ENCODE measurements at places on chromosomes 7 and 10.

DNA sequence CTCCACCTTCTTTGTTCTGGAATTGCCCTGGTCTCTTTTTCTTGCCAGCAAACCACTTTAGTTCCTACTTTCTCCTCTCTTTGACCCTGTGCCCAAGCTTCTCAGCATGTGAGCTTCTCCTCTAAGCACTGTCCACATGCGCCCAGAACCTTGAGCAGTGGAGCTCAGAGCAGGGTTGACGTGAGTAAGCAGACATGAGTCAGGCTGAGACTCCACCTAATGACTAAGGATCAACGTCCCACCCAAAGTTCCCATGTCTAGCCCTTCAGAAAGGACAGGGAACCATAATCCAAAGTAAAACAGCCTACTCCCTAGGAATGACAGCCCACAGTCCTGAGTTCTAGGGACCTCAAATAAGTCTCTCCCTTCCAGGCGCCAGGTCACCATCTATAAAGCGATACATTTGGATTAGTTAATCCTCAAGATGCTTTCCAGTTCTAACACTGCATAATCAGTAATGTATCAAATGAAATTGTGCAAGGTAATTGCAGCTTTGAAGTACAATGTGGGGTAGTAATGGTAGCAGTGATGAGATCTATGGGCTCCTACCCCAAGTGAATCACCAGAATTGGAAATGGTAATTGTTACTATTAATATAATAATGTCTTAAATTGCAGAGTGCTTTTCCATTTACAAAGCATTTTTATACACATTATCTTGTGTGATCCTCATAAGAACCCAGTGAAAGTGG, 44.5 kb downstream of the KCNMA1 start:
- DNase-seq, result no peak

GRCh38 chr7:28767356-28767755, 190.8 kb downstream of the TRIL start:
- DNase-seq, result no peak

DNA sequence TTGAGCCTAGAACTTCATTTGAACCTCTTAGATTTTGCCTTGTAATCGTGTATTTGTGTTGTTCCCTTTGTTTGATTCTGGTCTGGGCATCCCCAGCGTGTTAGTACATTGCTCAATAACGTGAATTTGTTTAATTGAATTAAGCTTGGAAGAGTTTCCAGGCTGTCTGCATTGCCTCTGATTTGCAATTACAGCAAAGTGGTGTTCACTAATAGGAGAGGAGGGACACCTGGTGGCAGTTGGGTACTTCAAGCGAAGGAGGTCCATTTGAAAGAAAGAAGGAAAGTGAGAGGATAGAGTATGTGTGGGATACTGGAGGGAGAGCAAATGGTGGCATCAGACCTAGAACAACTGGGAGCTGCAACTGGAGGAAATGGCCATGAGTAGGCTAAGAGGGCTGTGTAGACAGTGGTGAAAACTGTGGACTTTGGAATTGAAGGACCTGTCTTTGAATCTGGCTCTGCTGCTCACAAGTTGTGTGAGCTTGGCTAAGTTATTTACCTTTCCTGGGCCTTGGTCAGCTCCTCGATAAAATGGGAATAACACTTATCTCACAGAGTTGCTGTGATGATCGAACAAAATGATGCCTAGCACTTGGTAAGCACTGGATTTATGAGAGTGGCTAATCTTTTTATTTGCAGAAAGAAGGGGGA, 15.1 kb downstream of the LSMEM1 start:
- DNase-seq, result no peak

DNA sequence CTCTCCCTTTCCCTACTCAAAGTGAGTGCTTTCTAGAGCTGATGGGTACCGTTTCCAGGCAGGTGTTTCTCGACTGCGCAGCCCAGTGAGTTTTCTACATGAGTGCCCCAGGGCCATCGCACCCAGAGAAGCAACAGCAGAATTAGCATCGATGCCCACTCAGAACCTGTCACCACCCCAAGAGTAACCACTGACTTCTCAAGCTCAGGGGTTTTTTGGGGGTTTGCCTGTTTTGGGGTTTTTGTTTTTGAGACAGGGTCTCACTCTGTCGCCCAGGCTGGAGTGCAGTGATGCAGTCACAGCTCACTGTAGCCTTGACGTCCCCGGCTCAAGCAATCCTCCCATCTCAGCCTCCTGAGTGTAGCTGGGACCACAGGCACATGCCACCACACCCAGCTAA, 25.7 kb downstream of the SNX8 start:
- no peak for DNase-seq

DNA sequence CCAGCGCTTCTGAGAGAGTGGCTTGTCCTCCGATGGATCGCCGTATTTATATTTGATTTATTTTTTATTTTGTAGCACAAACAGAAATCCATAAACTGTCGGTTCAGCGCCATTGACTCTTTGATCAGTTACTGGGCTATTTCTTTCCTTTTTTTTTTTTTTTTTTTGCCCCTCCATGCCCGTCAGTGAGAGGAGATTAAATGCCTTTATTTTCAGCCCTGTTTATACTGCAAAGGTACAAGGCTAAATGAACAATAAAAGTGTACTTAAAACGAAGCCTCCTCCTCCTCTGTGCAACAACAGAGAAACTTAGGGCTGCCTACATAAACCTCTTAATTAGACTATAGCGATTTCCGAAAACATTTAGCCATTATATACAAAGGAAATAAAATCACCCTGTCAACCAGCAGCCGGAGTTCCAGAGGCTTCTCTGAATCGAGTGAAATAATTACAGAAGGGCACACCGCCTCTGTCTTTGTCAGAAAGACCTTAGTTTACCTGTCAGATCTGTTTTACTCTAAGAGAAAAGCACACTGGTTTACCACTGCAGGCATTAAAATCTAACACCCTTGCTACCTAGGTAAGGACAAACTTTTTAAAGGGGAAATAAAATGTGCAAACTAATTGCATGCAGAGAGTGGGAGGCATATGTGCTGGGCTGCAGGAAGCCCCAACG, 3.5 kb downstream of the EBF3 start:
- no peak for DNase-seq

- no peak for DNase-seq
Measured at GRCh38 chr10:42988517-42989395, 88.1 kb upstream of the RET start.

DNA sequence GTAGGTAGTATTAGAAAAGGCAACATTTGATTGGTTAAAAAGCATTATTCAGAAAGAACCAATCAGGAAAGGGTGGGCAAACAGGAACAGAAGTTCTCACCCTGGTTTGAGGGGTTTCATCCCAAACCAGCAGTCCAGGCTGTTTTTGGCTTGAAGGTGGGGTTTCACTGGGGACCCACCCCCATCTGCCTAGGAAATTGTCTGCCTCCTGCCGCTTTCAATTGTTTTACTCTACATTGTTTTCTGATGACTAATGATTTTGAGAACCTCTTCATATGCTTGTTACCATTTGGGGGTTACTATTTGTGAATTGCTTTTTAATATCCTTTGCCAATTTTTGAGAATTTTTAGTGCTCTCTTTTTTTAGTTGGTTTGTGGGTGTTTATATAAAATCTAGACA, 3.3 kb upstream of the PCBD1 start:
- DNase-seq, result no peak
